ENCODE measurements at places on chromosomes 5 and 9.

GRCh38 chr9:134655101-134655500, 13.5 kb downstream of the COL5A1 start:
- DNase-seq = no peak

DNA sequence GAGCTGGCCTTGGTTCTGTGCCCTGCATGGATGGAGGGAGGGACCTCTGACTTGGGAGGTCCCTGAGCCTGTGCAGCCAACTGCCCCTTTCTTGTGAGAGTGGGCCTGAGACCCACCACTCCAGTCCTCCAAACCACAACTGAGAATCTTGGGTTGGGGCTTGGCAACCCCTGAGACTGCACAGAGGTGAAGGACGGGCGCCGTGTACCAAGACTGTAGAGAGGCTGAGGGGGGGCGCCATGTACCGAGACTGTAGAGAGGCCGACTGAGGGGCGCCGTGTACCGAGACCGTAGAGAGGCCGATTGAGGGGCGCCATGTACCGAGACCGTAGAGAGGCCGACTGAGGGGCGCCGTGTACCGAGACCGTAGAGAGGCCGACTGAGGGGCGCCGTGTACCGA, 59.3 kb upstream of the CACNA1B start:
- DNase-seq = no peak

GRCh38 chr5:135834639-135835529, at the start of gene SLC25A48:
SLC25A48 (plus strand) TSS chr5:135834663; CDS start chr5:135834848, 185 bp downstream.
- DNase-seq = peak; percentile 70

GRCh38 chr5:139514486-139514856, 31.9 kb upstream of the STING1 start:
- DNase-seq = peak; percentile 48

GRCh38 chr9:123536455-123536868, 180.5 kb downstream of the CRB2 start:
- DNase-seq = no peak

Data from activated CD4-positive, alpha-beta T cell treated with anti-CD3 and anti-CD28 coated beads for 48 hours (primary cell).